ENCODE measurements at places on chromosomes 2 and 18. TPM values are rescaled to one million over a fixed set of nuclear protein-coding genes. Genes with fewer than 3 reads are reported as not detected.

Gene DHRS9
- 0.68 TPM for polyA plus RNA-seq

Gene SIX3
- polyA plus RNA-seq = not detected

Gene ICA1L
- polyA plus RNA-seq = 24.4 TPM

Gene CAVIN2
- polyA plus RNA-seq = 30.0 TPM

Gene LAMA1
- 95.7 TPM for polyA plus RNA-seq

Gene MAB21L4
- 4.8 TPM for polyA plus RNA-seq
